Mesothelial cell of epicardium (in vitro differentiated cells): ENCODE measurements at places on chromosomes 4 and X. TPM values are rescaled to one million over a fixed set of nuclear protein-coding genes. Genes with fewer than 3 reads are reported as not detected.

DNA sequence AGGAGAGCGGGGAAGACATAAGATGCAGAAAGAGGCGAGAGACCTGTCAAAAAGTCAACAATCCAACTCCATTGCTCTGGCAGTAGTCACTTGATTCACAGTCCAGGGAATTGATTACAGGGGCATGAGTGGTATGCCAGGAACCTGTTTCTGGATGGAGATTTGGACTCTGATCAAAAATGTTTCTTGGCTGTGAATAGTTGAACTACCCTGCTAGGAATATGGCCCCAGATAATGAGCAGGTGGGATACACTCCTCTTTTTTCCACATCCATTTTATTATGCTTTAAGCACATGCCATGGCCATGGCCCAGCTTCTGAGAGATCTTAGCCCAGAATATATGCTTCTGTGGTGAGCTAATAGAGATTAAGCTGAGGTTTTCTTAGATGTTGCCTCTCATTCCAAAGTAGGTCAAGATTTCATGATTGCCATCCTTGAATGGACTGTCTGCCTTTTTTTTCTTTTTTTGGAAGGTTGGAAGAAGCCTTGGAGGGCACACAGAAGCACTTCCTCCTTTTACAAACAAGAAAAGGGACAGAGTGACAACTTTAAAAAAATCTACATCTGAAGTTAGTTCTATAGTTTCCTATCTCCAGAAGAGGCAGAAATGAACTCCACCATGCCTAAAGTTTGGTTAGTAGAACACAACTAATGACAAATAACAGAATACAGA lies 121.9 kb downstream of the KIT start:
- no peak for DNase-seq

DNA sequence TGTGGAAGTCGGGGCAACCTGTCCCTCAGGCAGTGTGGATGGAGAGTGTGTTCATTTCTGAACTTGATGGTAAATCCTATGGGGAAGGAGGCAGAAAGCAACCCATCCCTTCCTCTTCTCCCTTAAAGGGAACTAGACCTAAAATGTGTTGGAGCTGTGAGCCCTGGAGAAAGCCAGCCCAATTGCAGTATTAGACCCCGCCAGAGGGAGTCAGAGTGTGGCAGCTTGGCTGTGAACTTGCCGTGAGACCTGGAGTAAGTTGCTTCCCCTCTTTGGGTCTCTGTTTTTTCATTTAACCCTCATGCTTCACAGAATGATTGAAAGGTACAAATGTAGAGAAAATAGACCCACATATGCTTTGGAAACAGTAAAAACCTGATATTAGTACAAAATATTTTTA lies 108.7 kb upstream of the PAK3 start:
- no peak for DNase-seq

DNA sequence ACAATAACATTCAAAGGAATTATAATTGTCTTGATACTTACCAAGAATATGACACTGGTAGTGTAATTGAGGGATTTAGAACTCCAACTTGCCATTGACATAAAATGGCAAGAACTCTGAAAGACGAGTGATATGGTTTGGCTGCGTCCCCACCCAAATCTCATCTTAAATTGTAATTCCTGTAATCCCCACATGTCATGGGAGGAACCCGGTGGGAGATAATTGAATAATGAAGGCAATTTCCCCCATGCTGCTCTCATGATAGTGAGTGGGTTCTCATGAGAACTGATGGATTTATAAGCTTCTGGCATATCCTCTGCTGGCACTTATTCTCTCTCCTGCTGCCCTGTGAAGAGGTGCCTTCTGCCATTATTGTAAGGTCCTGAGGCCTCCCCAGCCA lies 1536.4 kb downstream of the TECRL start:
- no peak for DNase-seq

- no peak for DNase-seq
Measured at GRCh38 chr4:108454227-108454626, 166.1 kb upstream of the RPL34 start.

GRCh38 chr4:102878901-102879300 lies 10.1 kb downstream of the CISD2 start:
- no peak for DNase-seq

GRCh38 chr4:158741326-158742021 lies 18.3 kb upstream of the PPID start:
- no peak for DNase-seq

GRCh38 chr4:7236847-7237246 lies 44.5 kb downstream of the SORCS2 start:
- DNase-seq, result no peak

- DNase-seq, result no peak
Measured at GRCh38 chrX:154540897-154541535, 5.6 kb downstream of the G6PD start.

DNA sequence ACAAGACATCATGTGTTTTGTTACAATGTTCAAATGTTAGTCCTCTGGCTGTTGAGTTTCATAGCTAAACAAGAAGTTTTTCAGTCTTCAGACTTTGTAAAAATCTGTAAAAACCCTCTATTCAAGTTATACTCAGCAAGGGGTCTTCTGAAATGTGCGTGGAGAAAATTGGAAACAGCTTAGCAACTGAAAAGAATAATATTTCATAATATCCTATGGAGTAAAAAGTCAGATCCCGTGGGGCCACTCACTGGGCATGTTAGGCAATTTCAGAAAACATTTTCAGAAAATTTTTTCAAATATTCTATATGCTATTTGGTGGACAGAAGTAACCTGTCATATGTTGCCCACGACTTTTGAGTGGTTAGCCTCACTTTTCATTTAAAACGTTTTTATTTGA lies 118.3 kb downstream of the CORIN start:
- DNase-seq, result no peak

DNA sequence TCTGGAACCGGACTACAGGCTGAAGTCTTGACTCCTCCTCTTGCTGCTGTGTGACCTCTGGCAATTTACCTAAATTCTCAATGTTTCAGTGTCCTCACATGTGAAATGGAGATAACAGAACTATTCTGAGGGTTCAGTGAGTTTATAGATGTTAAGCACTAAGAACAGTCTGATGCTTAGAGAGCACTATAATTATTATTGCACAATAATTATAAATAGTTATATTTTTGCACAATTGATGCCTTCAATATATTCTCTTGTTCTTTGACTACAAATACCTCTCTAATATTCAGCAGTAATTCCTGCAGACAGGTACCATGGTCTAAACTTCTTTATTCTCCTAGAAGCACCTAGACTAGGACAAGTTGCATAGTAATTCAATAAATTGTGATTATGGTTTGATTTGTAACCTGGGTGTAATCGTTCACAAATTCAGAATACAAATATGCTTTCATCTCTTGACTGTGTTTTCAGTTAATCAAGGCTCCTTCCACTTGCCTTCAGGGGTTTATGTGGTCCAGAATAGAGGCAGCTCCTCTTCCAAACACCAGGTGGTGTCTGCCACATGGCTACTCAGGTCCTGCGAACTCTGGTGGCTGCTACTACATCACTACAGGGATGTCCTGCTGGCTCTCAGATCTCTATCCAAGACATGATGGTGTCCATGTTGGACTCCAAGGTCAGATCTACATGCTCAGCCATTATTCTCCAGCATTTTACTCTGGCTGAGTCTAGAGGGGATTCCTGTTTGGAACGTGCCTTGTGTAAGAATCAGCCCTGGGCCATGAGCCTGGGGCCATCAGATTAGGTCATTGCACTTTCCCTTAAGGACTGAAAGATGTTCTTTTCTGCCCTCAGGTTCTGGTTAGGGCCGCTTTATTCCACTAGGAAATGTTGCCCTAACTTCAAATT lies 103.4 kb downstream of the QRFPR start:
- no peak for DNase-seq

- DNase-seq, result no peak
Measured at GRCh38 chrX:129347291-129347690, 176.0 kb downstream of the SMARCA1 start.

DNA sequence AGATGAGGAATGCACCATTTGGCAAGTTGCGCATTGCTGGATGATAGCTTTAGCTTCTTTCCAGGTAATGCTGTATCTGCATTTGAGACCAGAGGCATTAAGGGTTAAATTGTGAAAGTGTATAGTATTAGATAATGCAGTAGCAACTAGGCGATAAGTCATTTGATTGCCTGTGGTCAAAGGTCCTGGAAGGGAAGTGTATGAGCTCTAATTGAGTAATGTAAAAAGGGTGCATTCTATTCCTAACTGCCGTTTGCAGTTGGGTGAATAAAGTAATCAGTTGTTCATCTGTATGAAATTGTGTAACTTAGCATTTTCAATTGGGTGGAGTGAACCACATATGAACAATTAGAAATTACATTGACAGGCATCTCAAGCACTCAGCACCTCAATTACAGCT lies 54.5 kb upstream of the WDR1 start:
- DNase-seq, result no peak

- DNase-seq, result no peak
Measured at GRCh38 chrX:101750744-101751143, 91.1 kb upstream of the ARMCX2 start.

GRCh38 chr4:40990899-40991265 lies 223.5 kb downstream of the APBB2 start:
- no peak for DNase-seq

GRCh38 chr4:73776321-73776729 lies 36.0 kb downstream of the CXCL8 start:
- DNase-seq, result no peak

GRCh38 chrX:5595570-5595969 lies 633.1 kb downstream of the NLGN4X start:
- DNase-seq, result no peak

DNA sequence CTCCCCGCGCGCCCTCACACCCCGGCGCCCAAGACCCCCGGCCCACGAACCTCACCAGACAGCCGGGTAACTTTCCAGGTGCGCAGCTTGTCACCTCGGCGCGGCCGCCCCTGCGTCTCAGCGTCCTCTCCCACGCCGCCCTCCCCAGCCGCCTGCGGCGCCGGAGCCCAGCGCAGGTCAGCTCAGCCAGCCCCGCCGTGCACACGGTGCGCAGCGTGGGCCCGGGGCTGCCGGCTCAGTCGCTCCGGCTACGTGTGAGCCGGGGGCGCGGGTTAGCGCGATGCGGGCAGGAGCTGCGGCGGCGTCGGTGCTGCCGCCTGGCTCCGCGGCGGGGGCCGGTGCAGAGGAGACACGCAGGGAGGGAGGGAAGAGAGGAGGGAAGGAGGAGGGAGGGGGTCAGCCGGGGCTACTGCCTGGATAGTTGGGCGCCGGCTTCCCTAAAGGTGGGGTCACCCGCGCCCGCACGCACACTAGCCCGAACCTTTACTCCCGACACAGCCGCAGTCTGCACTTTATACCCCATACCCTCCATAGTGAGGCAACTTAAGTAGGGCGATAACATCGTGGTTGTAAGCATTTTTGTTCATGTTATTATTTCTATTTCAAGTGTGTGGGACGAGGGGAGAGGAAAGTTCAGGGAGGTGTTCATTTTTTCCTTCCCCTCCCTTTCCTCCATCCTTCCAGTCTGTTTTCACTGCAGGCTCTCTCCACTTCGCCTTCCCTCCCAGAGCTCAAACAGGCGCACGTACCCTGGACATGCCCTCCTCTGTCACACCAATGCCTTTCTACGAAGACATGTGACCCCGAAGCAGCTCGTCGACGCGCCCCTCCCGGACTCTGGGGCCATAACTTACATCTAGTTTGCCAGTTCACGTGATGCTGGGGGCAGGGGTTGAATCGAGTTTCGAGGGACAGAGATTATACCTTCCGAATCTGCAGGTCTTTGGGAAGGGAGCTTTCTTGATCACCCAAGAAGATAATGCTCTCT lies at the start of gene PRKG2:
TSS of gene PRKG2 (minus strand) at position 342 of the 988 bp plus-strand sequence. CDS start 10,175 bp downstream, outside the sequence.
- DNase-seq, result peak; percentile 43

ABCB7 gene
- 27.4 to 31.1 TPM (median 29.4 TPM) in 3 replicates for total RNA-seq

CHRDL1 gene
- 6.3 to 6.9 TPM (median 6.6 TPM) in 3 replicates for total RNA-seq

PAK3 gene
- total RNA-seq, result 4.0 to 4.2 TPM (median 4.2 TPM) in 3 replicates

OPRPN gene
- not detected in 3 replicates for total RNA-seq

VCX3A gene
- 0.40 to 0.63 TPM (median 0.41 TPM) in 3 replicates for total RNA-seq
